ENCODE measurements at places on chromosomes 5 and 9.

DNA sequence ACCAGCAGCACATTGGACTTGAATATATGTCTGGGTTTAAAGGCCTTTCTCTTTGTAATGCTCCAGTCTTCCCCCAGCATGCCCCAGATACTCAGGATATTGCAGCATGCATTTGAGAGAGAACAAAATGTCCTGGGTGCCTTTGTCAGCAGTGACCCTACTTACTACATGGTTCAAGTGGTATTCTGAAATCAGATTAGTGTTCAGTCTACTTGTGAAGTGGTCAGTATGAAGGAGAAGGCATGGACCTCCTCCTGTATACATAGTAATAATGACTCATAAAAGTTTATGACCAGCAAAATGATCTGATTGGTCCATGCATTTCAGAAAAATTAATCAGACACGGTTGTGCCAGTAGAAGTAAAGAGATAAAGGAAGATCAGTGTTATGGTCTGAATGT, 25.4 kb downstream of the GPR21 start:
- no peak for ATAC-seq

- ATAC-seq, result no peak
Measured at GRCh38 chr5:44707721-44708120, 101.0 kb upstream of the MRPS30 start.

DNA sequence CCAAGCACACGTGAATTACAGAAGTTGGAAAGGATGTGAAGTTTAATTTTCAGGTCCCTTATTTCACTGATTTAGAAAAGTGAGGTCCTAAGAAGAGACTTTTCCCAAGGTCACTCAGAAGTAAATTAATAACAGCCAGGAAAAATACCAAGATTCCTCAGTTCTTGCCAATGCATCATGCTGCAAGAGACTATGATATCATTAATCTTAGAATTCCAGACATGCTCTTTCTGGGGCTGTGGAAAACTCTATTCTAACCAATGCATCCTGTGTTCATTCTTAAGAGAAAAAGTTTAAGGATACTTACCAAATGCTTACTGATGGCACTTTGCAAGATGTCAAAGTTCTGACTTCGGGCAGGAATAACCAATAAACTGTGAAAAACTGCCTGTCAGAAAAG, 42.8 kb downstream of the TEX10 start:
- ATAC-seq, result no peak

DNA sequence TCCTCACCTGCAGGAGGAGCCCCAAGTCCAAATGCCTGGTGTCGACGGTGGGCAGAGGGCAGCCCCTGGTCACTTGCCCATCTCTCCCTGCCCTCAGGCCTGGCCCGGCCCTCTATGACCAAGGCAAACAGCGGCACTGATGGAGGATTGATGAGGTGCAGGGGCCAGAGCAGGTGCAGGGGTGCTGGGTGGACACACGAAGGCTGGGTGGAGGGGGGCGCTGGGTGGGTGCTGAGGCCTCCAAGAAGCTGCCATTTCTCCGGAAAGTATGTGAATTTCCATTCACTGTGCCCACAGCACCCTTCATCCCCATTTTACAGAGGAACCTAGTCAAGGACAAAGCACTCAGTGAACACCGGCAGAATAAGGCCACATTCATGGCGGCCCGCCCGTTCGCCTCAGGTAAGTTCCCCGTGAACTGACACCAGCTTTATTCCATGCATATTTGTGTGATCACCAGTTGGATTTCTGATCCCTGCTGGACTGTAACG, 143.8 kb upstream of the PPP1R26 start:
- no peak for ATAC-seq

DNA sequence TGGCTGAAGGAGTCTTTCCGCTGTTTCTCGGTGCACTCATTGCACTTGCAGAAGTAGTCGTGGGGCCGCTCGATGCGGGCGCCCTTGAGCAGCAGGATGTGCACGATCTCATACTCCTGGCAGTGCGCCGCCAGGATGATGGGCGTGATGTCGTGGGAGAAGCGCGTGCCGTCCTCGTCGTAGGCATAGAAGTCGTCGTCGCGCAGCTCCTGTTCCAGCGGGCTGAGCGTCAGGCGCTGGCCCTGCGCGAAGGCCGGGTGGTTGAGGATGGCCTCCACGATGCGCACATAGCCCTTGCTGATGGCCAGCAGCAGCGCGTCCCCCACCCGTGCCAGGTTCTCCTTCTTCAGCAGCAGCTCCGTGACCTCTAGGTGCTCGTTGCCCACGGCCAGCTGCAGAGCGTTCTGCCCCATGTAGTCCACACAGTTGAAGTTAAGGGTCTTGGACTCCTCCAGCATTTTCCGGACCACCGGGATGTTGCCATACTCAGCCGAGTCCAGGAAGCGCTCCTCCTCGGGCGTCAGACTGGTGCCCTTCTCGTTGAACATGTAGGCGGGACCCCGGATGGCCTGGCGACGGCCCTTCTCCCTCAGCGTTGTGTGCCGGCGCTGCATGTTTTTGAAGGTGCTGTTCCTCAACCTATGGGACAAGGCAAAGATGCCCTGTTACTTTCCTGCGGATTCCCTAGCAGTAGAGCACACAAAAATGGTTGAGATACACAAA, 8.4 kb downstream of the TRPC7 start:
- ATAC-seq, result no peak
